Keratinocyte (primary cell): ENCODE measurements at places on chromosomes 7 and 10. TPM values are rescaled to one million over a fixed set of nuclear protein-coding genes. Genes with fewer than 3 reads are reported as not detected.

Gene ZNF365
- 11.9 to 20.9 TPM (median 15.9 TPM) in 3 replicates for polyA plus RNA-seq

Gene MARVELD1
- polyA plus RNA-seq: 24.0 to 85.1 TPM (median 39.7 TPM) in 3 replicates

- H3K4me3 ChIP-seq: no peak overlapping the region
- H3K4me1 ChIP-seq: peaks cover 55% of the 10 kb centered on the region
- no peak for DNase-seq
- no peaks in the 10 kb centered on the region for H3K27me3 ChIP-seq
- H3K36me3 ChIP-seq: no peaks in the 10 kb centered on the region
These were observed 12.9 kb downstream of the HTRA1 start for GRCh38 chr10:122474131-122474818.

GRCh38 chr7:111752022-111752582 is 189.8 kb upstream of the IMMP2L start:
- no peaks in the 10 kb centered on the region for H3K4me1 ChIP-seq
- H3K27ac ChIP-seq: no peak overlapping the region
- DNase-seq: peak; percentile 9
- no peak overlapping the region for H3K4me3 ChIP-seq
- no peaks in the 10 kb centered on the region for H3K36me3 ChIP-seq

DNA sequence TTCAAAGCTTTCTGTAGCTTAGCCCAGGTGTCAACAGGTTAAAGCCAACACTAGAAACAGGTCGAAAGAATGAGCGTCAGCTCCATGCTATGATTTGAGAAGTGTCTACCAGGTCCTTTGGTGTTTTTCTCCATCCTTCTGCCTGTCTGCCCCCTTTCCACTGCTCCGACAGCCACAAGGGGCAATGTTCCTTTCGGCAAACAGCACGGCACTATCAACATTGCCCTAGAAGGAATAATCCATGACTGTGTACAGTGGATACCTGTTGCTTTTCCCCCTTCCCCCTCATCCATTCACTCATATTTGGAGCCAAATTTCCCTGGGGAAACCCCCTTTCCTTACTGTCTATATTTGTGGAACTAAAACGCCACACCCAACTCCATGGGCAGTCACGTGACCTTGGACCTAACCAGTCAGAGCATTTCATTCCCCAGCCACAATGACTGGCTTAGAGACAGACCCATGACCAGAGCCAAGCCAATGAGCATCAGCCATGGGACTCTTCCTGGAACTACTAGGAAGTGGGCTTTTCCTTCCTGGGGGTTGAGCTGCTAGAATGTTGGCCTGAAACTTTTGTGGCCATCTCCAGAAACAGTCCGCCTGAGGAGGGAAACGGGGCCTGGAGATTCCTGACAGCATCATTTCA is 51.5 kb downstream of the AFAP1L2 start:
- no peak overlapping the region for H3K27ac ChIP-seq
- H3K27me3 ChIP-seq: no peaks in the 10 kb centered on the region
- no peaks in the 10 kb centered on the region for H3K36me3 ChIP-seq

DNA sequence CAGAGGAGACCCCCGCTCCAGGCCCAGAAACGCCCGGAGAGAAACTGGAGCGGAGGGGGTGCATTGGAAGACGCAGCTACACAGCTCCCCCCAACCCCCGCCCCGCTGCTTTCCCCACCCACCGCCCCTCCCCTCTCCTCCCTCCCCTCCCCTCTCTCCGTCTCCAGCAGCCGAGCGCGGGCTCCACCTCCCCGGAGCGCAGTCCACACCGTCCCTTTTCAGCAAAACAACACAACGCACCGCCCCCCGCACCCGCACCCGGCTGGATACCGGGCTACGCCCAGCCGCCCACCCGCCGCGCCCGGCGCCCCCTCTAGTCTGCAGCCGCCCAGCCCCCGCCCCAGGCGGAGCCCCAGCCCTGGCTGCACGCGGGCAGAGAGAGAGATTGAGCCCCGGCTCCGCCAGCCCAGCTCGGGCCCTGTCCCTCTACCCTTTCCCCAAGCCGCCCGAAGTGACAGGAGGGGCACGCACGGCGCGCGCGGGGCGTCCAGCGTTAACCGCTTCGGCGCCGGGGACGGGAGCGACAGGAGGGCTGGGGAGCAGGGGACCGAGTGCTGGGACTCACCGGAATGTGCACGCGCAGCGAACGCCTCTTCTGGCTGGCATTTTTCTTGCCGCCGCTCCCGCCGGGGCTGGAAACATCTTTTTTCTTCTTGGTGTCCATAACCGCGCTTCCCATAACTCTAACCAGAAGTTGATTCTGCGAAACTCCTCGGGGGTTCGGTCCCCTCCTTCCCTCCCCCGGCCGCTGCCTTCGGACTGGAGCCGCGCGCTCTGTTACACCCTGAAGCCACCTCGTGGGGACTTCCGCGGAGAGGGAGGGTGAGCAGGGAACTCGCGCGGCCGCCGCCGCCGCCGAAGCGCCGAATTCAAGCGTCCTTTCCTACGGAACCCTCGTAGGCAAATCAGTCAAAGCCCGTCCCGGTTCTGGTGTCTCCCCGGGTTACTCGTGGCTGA is 695 bp downstream of the PRKAG2 start:
- H3K4me3 ChIP-seq: peak overlapping the region; percentile 72
- H3K36me3 ChIP-seq: no peaks in the 10 kb centered on the region
- peaks cover 45% of the 10 kb centered on the region for H3K27me3 ChIP-seq
- H3K27ac ChIP-seq: no peak overlapping the region
- H3K4me1 ChIP-seq: peaks cover 14% of the 10 kb centered on the region
